ENCODE measurements at places on chromosomes 1 and 21. TPM values are rescaled to one million over a fixed set of nuclear protein-coding genes. Genes with fewer than 3 reads are reported as not detected.

Gene SYNC
- total RNA-seq: 2.7 TPM

Gene IL20
- total RNA-seq: not detected

Gene S100A14
- not detected for total RNA-seq

Gene RTCA
- 38.8 TPM for total RNA-seq

Gene EPHB2
- total RNA-seq: 18.2 TPM

Gene HPCA
- 204 TPM for total RNA-seq

Gene UBQLN4
- 69.1 TPM for total RNA-seq
